ENCODE measurements at places on chromosomes 3 and 15.
A peak's percentile ranks its signal among the peaks of the same experiment; 100 is the strongest.

DNA sequence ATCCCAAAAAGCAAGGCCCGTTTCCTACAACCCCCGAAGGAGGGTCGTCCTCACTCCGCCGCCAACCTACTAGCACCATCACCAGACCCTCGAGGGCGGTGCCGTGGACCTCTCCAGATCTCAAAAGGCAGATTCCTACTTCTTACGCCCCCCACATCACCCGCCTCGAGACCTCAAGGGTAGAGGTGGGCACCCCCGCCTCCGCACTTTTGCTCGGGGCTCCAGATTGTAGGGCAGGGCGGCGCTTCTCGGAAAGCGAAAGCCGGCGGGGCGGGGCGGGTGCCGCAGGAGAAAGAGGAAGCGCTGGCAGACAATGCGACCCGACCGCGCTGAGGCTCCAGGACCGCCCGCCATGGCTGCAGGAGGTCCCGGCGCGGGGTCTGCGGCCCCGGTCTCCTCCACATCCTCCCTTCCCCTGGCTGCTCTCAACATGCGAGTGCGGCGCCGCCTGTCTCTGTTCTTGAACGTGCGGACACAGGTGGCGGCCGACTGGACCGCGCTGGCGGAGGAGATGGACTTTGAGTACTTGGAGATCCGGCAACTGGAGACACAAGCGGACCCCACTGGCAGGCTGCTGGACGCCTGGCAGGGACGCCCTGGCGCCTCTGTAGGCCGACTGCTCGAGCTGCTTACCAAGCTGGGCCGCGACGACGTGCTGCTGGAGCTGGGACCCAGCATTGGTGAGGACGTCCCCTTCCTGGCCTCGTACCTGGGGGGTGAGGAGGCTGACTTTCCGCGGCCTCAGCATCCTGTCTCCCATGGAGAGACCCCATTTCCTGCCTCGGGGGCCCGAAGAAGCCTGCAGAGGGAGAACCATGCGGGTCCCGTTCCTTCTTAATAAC, at the start of gene MYD88:
TSS of gene MYD88 (plus strand) at position 313 of the 842 bp plus-strand sequence. CDS start at position 353, 40 bp downstream.
- DNase-seq = peak; percentile 90

DNA sequence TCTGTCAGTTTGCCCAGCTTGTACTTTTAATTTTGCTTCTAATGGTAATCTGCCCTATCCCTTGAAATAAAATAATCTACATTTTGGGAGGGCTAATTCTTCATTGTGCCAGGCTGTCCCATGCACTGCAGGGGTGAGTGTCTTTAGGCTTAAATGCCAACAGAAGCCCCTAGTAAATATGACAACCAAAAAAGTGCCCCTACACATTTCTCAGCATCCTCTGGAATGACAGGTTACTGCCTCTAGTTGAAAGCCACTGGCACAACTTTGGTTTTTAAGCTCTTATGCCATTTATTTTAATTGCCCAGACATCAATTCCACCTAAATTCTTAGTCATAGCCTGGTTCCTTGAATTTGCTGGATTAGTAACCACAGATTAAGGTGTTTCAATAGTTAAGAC, 3.4 kb downstream of the EPM2AIP1 start:
- DNase-seq = no peak

- no peak for DNase-seq
Measured at GRCh38 chr3:151900460-151900859, 27.0 kb downstream of the SUCNR1 start.

DNA sequence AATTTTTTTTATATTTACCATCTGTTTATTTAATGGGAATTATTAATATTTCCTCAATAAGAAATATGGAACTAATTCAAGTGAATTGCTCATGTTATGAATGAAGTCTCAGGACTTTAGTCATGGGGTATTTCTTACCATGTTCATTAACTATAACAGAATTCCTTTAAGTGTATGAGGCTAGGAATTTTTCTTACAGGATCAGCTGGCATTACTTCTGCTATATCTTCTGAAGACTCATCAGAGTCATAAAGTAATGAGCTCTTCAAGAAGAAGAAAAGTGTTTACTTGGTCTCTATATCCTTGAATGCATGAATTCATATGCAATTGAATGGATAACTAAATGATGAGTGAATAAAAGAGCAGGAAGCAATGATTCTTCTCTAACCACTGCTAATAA, 486.8 kb upstream of the THBS1 start:
- DNase-seq = no peak

GRCh38 chr3:171198781-171199472, 172.4 kb upstream of the SLC2A2 start:
- no peak for DNase-seq

GRCh38 chr15:77057072-77057471, 13.8 kb downstream of the TSPAN3 start:
- no peak for DNase-seq

DNA sequence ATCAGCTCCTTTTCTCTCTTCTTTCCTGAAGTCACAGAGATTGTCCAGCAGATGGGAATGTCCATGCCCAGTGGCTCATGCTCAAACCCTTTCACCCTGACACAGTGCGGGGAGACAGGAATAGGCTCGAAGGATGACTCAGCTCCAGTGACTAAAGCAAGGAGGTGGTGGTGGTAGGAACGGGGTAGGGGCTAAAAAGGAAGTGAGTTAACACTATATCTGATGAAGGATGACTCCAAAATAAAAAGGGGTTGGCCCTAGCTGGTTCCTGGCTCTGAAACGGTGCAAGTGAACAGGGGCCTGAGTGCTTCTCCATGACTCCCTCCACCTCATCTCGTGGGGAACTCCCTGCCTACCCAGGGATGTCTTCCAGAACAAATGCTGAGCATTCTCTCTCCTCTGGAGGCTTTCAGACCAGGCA, 167.4 kb upstream of the LPP start:
- DNase-seq = peak; percentile 77

DNA sequence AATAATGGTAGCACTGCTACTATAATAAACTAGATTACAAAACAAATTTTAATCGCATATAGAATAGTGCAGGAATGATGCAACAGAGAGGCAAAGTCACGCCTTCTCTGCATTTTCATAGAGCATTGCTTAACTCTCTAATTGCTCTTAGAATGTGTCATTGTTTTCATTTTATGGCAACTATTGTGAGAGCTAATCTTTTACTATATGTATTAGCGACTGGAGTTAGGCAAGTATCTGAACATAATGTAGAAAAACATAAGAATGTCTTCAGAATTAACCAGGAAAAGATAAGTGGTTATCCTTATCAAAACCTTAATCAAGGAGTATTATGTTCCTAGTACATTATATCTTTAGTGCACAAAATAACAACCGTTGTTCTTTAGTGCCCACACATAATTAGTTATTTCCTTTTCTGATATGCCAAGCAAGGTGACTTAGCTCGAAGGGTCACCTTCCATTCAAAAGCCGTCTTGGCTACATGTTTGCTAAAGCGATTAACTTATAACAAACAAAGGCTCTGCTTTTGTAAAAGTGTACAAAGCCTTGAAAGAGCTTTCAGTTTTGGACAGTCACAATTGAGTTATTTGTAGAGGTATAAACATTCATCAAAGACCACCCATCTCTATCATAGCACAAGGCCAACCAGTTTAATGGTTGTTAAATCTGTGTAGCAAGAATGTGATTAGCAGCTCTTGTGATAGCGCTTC, 1328.9 kb downstream of the ROBO2 start:
- DNase-seq = no peak

DNA sequence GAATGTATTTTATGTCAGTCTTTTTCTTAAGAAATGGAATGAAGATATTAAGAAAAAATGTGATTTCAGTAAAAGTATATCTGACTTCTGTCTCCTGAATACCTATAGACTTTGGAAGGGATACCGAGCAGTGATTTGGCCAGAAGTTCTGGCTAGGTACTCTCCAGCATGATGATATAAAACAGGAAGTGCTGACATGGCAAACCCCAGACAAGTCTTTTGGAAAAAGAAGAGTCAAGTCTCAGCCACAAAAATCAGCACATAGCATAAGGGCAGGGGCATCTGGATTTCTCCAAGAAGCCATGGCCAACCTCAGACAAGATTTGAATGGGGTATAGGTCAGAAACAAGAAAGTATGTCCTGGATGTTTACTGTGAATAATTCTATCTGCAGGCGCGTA, 643.3 kb upstream of the ARRDC4 start:
- DNase-seq = no peak

- DNase-seq = peak; percentile 66
Measured at GRCh38 chr15:41695750-41696436, 35.7 kb downstream of the MGA start.

- DNase-seq = no peak
Measured at GRCh38 chr3:25821746-25822573, 32.1 kb downstream of the OXSM start.

DNA sequence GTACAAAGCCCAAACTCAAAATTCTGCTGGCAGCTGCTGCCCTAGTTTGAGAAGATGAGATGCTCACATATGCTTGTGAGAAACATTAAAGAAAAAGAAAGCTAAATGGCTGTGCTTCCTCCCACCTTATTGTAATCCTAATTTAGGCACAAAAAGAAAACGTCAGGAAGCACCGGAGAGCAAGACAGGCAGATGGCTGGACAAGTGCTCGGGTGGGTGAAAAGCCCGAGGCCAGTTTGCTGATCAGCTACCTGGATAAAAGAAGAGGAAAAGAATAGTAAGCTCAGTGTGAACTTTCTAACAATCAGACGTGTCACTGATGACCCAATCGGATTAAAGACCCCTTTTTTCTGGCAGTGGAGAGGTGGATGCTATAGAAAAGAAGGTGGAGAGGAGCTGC, 368.0 kb upstream of the ATP10A start:
- DNase-seq = no peak

GRCh38 chr3:188661806-188662205, 507.8 kb downstream of the LPP start:
- no peak for DNase-seq

GRCh38 chr3:10917176-10917575, 75.4 kb upstream of the SLC6A1 start:
- DNase-seq = no peak

DNA sequence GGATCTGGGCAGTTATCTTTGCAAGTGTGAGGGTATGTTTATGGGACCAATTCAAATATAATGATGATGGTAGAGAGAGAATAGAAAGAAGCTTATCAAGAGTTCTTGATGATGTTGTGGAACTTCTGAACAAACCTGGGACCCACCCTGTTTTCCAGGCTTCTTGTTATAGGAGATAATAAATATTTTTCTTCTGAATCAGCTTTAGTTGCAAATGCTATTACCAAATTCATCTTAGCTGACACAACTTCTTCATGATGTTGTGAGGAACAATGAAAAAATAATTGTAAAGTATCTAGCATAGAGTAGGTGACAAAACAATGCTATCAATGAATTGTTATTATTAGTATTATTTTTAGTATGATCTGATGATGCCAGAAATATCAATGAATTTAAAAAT, 43.5 kb upstream of the PTX3 start:
- DNase-seq = no peak

DNA sequence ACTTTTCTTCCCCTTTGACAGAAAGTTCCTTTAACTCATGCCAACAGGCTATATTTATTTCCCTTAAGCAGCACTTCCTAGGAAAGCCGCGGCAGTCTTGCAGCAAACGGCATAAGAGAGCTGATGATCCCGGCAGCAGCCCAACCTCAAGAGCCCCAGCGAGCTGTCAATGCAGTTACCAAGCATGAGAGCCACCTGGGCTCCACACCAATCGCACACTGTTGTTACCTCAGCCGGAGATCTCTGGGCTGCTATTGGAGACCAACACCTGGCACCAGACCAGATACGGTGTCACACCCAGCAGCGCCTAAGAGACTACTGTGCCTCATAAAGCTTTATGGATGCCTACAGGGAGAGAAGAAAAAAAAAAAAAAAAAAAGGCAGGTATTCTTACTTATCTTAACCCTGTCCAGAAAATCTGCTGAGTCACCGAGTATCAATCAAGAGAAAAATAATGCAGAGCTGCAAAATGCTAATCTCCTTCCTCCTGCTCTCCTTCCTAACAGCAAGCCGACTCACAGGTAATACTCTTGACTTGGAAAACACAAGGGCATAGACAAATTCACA, 11.7 kb downstream of the ABCC5 start:
- DNase-seq = no peak

DNA sequence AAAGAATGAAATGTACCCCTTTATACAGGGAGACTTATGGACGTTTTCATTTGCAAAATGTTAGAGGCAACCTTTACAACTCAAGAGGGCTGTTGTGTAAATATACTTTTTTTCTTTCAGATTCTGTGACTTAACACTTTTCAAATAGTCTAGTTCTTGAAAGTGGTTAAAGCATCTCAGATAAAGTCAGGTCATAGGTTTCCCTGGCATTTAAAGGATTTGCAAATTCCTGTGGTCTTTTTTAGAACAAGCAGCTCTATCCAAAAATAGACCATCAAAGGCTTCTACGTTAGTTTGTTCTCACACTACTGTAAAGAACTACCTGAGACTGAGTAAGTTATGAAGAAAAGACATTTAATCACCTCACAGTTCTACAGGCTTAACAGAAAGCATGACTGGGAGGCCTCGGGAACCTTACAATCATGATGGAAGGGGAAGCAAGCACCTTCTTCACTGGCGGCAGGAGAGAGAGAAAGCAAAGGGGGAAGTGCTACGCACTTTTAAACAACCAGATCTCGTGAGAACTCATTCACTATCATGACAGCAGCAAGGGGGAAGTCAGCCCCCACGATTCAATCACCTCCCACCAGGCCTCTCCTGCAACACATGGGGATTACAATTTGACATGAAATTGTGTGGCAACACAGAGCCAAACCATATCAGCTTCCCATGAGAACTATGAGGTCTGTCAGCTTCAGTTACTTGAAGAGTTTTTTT, 23.3 kb upstream of the GABRR3 start:
- DNase-seq = no peak

DNA sequence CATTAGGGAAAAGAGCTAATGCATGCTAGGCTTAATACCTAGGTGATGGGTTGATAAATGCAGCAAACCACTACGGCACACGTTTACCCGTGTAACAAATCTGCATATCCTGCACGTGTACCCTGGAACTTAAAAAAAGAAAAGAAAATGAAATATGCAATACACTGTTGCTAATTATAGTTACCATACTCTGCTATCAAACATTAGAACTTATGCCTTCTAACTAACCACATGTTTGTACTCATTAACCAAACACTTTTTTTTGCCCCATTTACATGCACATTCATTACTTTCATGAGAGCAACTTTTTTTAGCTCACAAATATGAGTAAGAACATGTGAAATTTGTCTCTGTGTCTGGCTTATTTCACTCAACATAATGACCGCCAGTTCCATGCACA, 253.1 kb downstream of the CGGBP1 start:
- no peak for DNase-seq

DNA sequence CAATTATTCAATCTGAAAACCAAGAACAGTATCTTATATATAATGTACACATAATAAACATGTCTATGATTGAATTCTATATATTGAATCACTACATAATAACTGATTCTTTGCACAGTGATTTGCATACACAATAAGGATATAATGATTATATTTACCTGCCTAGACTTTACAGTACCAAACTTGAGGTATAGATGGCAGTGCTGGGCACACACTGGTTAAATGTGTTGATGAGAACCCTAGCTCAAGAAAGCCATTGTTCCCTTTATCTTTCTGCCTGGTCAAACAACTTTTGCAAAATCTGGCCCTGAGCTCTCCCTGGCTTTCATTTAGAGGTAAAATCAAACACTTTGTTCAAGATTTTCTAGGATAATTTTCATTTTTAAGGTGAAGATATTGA, 697.7 kb downstream of the TUSC7 start:
- DNase-seq = no peak
